ENCODE measurements at places on chromosomes 4 and X.
A peak's percentile ranks its signal among the peaks of the same experiment; 100 is the strongest.

DNA sequence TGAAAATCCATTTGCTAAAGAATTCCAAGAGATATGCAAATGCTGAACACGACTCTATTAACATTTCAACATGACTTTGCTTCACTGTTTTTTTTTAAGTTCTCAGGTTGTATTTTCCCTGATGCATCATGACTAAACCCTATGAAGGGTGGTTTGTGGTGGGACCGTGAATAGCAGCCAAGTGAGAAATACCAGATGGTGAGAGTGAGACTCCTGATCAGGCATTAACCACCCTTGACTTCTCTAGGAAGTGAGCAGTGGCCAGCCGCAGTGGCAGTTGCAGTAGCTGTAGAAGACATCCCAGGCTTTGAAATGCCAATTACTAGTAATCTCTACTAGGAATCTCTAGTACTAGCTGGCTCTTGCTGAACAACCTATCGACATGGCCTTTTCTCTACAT lies 383.4 kb downstream of the FAM133A start:
- no peak for DNase-seq

- DNase-seq = peak; percentile 7
These were observed 326.7 kb downstream of the STK32B start for GRCh38 chr4:5378002-5378401.

GRCh38 chrX:37847733-37848197 lies 394 bp upstream of the DYNLT3 start:
- DNase-seq = no peak

GRCh38 chrX:150869450-150869849 lies 29.0 kb downstream of the CD99L2 start:
- no peak for DNase-seq

GRCh38 chr4:189500970-189501369 lies 439.7 kb upstream of the FRG1 start:
- DNase-seq = no peak

DNA sequence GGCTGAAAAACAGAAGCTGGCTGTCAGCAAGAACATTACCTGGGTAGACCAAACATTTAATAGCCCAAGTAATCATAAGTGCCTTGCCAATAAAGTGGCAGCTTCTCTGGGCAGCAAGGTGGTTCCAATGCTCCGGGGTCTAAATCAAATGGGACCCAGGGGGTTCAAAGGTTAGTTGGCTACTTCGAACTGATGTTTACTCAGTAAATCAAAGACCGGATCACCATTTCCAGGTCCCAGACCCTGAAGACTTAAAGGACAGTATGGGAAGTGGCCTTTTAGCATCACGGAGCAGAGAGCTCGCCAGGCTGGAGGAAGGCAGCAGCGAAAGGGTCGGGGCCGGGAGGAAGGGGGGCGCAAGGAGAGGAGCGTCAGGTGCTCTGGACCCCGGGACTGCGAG lies 1.0 kb downstream of the SH3KBP1 start:
- DNase-seq = no peak

- peak; percentile 92 for DNase-seq
These were observed 3.5 kb upstream of the SLIT2 start for GRCh38 chr4:20248155-20248558.

- DNase-seq = no peak
These were observed 26.4 kb downstream of the NIPAL1 start for GRCh38 chr4:48042979-48043461.

DNA sequence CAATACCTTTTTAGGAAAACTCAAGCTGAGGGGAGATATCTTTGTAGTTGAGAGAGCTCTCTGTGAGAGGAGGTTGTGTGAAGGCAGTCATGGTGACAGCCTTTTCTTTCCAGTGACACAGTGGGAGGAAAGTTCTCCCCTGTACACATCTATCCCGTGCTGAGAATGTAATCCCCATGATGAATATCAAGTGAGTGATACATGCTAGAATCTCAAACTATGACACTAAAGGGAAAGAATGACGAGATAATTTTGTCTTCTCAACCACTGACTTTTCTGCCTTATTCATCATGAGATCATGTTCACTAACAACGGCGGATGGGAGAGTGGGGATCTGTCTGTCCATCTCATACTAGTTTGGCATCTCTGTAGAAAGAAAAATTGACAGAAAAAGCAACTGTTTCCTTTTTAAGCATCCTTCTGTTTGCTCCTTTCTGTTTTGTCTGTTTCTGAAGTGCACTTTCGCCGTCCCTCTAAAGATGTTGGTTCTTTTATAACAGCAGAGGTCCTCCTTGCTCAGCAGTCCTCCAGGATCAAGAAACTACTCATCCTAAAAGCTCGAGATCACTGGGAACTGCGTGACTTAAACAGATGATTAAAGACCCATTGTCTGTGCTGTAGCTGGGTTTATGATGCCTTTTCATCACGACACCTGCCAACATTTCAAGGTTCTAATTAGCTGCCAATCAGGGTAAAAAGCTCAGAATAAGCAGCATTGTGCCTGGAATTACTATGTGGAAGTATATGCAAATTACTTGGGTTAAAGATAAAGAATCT lies 137.6 kb downstream of the DCK start:
- DNase-seq = peak; percentile 80

DNA sequence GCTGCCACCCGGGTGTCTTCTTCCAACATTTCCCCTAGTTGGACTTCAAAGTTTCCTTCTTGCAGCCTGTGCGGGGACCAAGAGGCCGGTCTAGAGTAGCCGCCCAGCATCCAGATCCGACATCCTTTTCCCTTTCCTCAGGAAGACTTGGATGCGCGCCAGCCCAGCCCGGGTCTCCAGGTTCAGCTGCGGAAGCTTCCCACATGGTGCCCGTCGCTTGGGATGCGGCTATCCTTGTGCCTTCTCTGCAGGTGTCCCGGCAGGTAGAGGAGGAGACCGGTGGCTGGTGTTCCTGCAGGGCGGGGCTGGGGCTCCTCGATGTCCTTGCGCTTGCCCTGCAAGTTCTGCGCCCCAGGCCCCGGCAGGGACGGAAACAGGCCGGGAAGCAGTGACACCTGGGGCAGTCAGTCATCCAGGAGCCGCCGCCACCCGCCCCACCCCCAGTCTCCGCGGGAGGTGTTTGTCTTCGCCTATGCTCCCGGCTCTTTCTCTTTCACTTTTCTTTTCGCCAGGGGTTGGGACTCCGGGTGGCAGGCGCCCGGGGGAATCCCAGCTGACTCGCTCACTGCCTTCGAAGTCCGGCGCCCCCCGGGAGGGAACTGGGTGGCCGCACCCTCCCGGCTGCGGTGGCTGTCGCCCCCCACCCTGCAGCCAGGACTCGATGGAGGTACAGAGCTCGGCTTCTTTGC lies at the start of gene IL15:
Gene IL15 (plus strand): TSS at position 502 of the 689 bp plus-strand sequence. CDS start 82,882 bp downstream, outside the sequence.
- DNase-seq = peak; percentile 41

DNA sequence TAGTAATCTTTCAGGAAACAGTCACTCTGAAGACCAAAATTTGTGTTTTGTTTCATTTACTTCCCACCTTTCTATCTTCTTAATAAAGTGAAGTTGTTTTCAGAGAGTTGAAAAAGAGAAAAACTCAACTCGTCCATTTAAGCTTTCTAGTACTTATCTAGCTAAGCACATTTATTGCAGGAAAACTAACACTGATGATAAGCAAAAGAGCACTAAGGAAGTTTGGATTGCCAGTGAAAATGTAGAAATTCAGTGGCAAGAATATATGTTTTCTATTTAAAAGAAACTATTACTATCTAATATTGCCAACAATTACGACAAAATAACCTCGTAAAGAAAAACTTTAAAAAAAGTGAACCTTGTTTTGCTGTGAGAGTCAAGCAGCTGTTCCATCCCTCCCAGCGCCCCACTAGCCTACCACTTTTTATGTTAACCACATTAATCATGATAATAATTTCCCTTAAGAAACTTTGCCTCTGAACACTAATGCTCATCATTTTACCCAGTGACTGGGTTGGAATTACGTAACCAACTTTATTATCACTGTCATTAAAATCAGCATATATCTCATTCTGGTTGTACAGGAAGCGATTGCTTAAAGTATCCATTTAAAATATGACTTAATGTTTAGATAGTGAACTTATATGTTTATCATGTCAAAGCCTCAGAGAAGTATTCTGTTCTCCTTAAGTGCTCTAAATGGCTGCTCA lies 24.8 kb downstream of the SPRY1 start:
- DNase-seq = no peak

GRCh38 chrX:123731987-123732669 lies 724 bp downstream of the THOC2 start:
- DNase-seq = no peak

DNA sequence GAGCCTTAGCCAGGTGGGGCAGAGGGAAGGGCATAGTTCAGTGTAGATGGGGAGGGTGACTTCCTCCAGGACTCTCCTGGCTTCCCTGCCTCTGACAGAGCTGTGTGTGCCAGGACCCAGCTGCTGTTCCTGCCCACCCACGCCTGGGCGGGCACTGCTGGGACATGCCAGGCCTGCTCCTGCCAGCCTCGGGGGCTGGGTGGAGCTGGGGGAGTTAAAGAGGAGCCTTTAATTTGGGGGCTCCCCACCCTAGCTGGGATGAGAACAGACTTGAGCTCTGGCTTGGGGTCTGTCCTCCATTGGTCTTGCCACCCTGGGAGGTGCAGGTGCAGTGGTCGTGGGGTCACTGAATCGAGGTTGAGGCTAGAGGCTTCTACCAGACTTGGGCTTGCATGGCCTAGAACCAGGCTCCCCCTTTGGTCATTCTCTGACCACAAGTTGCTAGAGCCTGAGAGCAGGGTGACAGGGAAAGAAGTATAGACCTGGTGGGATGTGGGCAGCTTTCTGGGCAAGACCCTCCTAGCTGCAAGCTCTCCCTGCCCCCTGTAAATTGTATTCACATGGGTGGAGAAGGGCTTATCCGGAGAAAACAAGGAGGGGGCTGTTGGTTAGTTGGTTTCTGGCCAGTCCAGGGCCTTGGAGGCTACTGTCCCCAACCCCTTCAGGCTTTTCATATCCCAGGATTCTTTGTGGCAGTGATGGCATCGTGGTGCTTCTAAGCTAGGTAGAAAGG lies 5.7 kb downstream of the EFNB1 start:
- no peak for DNase-seq

DNA sequence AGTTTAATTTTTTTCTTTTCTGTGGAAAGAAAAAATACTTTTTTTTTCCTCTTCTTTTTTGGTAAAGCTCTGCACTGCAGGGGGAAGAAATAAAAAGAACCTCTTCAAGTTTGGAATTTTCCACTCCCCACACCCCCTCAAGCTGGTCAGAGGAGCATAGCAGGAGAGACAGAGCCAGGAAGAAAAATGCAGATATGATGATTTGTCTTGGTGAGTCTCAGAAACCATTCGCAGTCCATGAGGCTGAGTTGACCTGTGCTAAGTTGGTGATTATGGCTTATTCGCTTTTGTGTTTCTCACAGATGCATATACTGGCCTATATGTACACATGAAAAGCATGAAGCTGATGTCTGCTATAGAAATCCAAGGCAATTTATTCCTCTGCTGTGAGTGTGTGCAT lies 205.9 kb downstream of the LDB2 start:
- no peak for DNase-seq

GRCh38 chrX:37348971-37349220 lies 268 bp upstream of the PRRG1 start:
- no peak for DNase-seq

DNA sequence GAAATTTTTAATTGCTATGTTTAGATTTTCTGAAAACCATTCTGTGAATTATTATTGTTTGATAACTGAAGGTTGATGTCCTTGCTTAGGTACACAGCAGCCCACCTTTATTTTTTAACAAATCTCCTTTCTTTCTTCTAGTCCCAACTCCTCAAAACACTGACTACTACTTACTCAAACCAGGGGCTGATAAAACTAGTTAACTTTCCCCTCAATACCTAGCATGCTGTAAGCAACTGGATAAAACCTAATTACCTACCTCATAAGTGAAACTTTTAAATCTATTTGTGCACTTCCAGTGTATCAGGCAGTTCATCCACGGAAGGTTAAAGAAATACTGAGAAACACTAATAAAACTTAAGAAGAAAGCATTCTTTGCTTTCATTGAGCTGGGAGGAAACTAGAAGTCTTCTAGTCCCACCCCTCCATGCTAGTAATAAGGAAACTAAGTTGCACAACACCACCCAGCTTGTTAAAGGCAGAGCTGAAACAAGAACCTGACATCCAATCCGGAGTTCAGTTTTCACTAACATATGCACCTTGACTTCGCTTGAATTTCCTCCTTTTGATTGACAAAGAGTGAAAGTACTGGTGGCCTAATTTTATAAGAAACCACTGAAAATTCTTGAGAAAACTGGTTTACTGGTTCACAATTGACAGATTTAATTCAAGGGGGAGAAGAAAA lies 180.2 kb upstream of the TET2 start:
- DNase-seq = no peak

DNA sequence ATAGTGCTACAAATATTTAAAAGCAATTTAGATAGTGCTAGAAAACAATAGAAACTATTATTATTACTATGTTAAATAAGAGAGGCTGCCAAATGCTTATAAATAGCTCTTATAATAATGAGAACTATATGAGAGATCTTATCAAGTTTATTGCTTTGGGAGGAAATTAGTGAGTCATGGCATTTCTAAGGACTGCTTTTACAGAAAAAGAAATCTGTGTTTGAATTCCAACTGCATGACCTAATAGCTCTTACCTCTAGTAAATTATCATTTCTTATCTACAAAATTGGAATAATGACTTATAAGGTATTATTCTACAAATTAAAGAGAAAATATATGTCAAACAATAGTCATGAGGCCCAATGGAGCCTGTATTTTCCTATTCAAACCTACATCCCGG lies 177.2 kb downstream of the GABRG1 start:
- no peak for DNase-seq

GRCh38 chrX:44071847-44072551 lies 98.8 kb upstream of the NDP start:
- DNase-seq = peak; percentile 79

- DNase-seq = peak; percentile 3
These were observed 214.5 kb downstream of the KIT start for GRCh38 chr4:54872261-54872660.

- no peak for DNase-seq
These were observed 10.8 kb downstream of the CXCL8 start for GRCh38 chr4:73751166-73751565.

DNA sequence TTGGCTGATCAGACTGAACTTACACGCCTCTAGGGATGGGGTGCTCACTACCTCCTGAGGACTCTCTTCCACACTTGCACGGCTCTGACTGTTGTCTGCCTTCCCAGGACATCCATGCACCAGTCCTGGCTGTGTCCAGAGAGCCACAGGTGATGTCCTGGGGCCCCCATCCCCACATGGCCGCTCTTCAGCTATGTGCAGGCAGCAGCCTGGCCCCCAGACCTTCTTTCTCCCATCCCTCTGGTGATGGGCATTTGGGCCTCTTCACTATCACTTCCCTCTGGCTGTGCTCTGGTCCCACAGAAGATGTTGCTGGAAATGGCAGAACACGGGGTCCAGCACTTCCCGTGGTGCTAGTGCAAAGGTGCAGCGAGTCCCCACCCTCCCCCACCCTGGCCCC lies 40.9 kb upstream of the HMX1 start:
- DNase-seq = no peak

GRCh38 chr4:23979534-23979933 lies 89.7 kb upstream of the PPARGC1A start:
- DNase-seq = no peak

DNA sequence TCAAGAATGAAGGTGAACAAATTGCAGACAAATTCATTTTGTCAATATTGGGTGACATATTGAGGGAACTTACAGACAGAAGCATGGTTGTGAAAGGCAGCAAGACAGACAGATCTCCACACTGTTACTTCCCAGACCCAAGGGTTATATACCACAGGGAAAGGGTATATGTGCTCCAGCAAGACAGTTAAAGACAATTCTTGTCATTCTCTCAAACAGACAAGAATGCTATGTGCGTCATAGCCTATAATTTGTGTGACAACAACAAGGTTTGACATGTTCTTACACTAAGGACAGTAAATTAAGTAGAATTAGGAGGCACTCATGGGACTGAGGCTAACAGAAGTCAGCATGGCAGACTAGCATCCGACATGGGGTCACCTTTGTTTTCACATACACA lies 214.3 kb downstream of the INPP4B start:
- DNase-seq = no peak

- DNase-seq = no peak
These were observed 2.5 kb downstream of the ANAPC4 start for GRCh38 chr4:25379591-25379990.

All from fibroblast of mammary gland (primary cell).